ENCODE measurements at places on chromosomes 6 and 20. TPM values are rescaled to one million over a fixed set of nuclear protein-coding genes. Genes with fewer than 3 reads are reported as not detected.

DNA sequence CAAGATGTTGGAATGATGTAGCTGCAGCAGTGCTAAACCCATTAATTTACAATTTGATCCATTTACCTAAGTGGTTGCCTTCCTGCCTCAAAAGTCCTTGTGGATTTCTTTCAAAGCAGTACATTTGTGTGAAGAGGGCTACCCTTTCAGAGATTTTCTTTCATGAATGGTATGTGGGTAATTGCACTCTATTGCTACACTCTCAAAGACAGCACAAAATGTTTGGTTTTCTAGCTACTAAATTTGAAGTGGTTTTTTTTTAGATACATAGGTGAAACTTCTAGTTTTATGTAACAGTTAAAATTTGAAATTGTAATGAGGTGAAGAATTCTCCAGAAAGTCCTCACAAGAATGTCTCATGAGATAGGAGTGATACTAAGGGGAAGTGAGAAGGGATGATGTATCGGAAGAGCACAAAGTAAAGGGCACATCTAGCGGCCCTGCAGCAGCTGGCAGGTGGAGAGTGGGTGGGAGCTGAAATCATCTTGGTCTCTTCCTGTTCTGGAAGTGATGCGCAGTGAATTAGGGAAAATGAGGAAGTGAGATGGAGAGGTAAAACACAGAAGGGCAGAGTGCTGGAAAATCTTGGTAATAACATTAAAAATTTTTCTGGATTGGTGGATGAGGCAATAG, 236.8 kb upstream of the MAN1A1 start:
- H3K36me3 ChIP-seq, result no peaks in the 10 kb centered on the region
- no peaks in the 10 kb centered on the region for H3K4me1 ChIP-seq
- DNase-seq, result no peak
- no peak overlapping the region for H3K27ac ChIP-seq
- H3K27me3 ChIP-seq, result peaks cover 6% of the 10 kb centered on the region

DNA sequence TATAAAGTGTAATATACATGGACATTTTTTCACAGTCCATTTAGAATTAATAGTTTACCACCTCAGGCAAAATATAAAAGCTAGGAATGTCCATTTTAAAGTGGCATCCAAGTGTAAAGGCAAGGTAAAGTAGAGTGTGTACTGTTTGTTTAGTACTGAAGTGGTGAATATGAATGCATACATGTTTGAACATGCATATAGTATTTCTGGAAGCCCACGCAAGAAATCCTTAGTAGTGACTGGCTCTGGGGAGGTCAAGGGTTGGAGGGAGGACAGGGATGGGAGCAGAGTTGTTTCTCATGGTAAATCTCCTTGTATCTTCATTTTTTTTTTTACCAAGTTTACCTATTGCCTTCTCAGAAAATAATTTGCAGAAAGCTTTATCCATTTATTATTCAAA, 129.2 kb downstream of the UNC5CL start:
- H3K36me3 ChIP-seq, result no peaks in the 10 kb centered on the region
- DNase-seq, result no peak
- no peak overlapping the region for H3K4me3 ChIP-seq
- H3K27ac ChIP-seq, result no peak overlapping the region

GRCh38 chr6:137967689-137968454, 100.8 kb downstream of the TNFAIP3 start:
- no peaks in the 10 kb centered on the region for H3K27me3 ChIP-seq
- no peaks in the 10 kb centered on the region for H3K36me3 ChIP-seq
- peak; percentile 18 for DNase-seq
- H3K4me3 ChIP-seq, result no peak overlapping the region

DNA sequence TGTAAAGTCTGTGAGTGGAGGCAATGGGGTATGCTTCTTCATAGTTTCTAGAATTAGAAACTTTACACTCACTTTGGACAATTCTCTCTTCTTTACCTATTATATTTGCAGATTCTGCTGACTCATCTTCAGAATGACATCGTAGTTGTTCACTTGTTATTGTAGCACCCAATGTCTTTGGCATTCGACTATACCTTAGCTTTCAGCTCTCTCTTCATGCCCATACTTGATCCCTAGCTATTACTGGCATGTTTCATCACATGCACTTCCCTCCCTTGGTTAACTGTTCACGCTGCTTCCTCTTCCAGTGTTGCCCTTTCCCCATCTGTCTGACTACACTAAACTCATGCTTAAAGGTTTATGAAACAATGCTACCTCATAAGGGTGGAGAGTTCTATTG, 298.1 kb upstream of the TCF21 start:
- no peaks in the 10 kb centered on the region for H3K27me3 ChIP-seq
- no peak overlapping the region for H3K4me3 ChIP-seq
- no peaks in the 10 kb centered on the region for H3K4me1 ChIP-seq
- H3K36me3 ChIP-seq, result no peaks in the 10 kb centered on the region

GRCh38 chr6:55443238-55444134, 116.2 kb downstream of the GFRAL start:
- no peak overlapping the region for H3K27ac ChIP-seq
- no peak overlapping the region for H3K4me3 ChIP-seq
- H3K27me3 ChIP-seq, result no peaks in the 10 kb centered on the region
- H3K4me1 ChIP-seq, result no peaks in the 10 kb centered on the region
- no peak for DNase-seq

DNA sequence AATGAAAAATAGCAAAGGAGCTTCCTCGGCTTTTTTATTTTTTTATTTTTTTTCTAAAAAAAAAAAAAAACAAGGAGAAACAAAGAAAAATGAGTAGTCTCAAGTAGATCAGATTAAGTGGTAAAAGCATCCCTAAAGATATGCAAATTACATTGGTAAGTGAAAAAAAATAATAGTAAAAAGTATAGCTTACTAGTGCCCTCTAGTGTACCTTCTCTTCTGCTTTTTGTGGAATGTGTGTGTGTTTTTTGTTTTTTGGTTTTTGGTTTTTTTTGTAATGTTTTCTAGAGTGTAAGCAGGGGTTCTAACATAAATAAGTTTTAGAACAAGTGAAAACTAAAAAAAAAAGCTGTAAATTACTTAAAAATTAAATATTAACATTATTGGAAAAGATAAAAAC, 1062.0 kb downstream of the HACE1 start:
- no peak for DNase-seq
- no peak overlapping the region for H3K4me3 ChIP-seq
- no peaks in the 10 kb centered on the region for H3K27me3 ChIP-seq
- no peaks in the 10 kb centered on the region for H3K4me1 ChIP-seq
- H3K27ac ChIP-seq, result no peak overlapping the region

GRCh38 chr20:63210011-63210605, 5.8 kb downstream of the YTHDF1 start:
- peaks cover 56% of the 10 kb centered on the region for H3K4me1 ChIP-seq
- H3K4me3 ChIP-seq, result no peak overlapping the region
- no peak overlapping the region for H3K27ac ChIP-seq
- H3K36me3 ChIP-seq, result peaks cover 52% of the 10 kb centered on the region

GRCh38 chr6:108805611-108806167, 42.5 kb upstream of the ARMC2 start:
- no peak overlapping the region for H3K27ac ChIP-seq
- no peaks in the 10 kb centered on the region for H3K36me3 ChIP-seq
- H3K27me3 ChIP-seq, result no peaks in the 10 kb centered on the region
- no peak for DNase-seq
- H3K4me1 ChIP-seq, result peaks cover 2% of the 10 kb centered on the region

Gene KIF3B
- total RNA-seq, result 27.4 TPM

All from activated naive CD4-positive, alpha-beta T cell treated with anti-CD3 and anti-CD28 coated beads for 36 hours (primary cell).